ENCODE measurements at places on chromosomes 6 and 20. TPM values are rescaled to one million over a fixed set of nuclear protein-coding genes. Genes with fewer than 3 reads are reported as not detected.

GRCh38 chr20:62742979-62743776 is 34.5 kb downstream of the NTSR1 start:
- peaks cover 64% of the 10 kb centered on the region for H3K4me1 ChIP-seq
- H3K36me3 ChIP-seq = no peaks in the 10 kb centered on the region
- no peaks in the 10 kb centered on the region for H3K27me3 ChIP-seq
- DNase-seq = no peak
- no peak overlapping the region for H3K27ac ChIP-seq
- H3K4me3 ChIP-seq = no peak overlapping the region

- no peak for DNase-seq
- no peak overlapping the region for H3K4me3 ChIP-seq
- H3K4me1 ChIP-seq = no peaks in the 10 kb centered on the region
- no peaks in the 10 kb centered on the region for H3K36me3 ChIP-seq
- H3K27me3 ChIP-seq = peaks cover 3% of the 10 kb centered on the region
Measured at GRCh38 chr6:132569170-132569569, 952 bp upstream of the TAAR6 start.

DNA sequence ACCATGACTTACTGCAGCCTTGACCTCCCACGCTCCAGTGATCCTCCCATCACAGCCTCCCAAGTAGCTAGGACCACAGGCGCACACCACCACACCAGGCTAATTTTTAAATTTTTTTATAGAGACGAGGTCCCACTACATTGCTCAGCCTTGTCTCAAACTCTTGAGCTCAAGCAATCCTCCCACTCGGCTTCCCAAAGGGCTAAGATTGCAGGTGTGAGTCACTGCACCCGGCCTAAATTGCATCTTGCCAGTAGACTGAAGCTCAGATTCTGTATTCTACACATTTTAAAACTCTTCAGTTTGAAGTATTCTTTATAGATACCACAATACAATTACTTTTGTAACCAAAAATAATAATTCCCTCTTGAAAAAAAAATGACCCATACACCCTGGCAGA is 11.4 kb downstream of the NUDT3 start:
- DNase-seq = no peak
- H3K36me3 ChIP-seq = no peaks in the 10 kb centered on the region
- no peak overlapping the region for H3K27ac ChIP-seq
- H3K27me3 ChIP-seq = no peaks in the 10 kb centered on the region

TRERF1 gene
- 10.6 TPM for total RNA-seq

ELOVL2 gene
- total RNA-seq = not detected

NKX2-4 gene
- not detected for total RNA-seq

RSPO4 gene
- not detected for total RNA-seq
